ENCODE measurements at places on chromosomes 13 and 19. TPM values are rescaled to one million over a fixed set of nuclear protein-coding genes. Genes with fewer than 3 reads are reported as not detected.

The PPP1R13L gene
- total RNA-seq: 22.0 TPM

The ZNF714 gene
- total RNA-seq: 4.5 TPM

The WDR88 gene
- not detected for total RNA-seq

The TBXA2R gene
- 5.8 TPM for total RNA-seq

The PRTN3 gene
- not detected for total RNA-seq

The GDF15 gene
- total RNA-seq: 4.9 TPM

The DCLK1 gene
- total RNA-seq: 21.1 TPM

The ZNF730 gene
- 1.3 TPM for total RNA-seq

The FPR3 gene
- total RNA-seq: not detected

The KIR2DL4 gene
- not detected for total RNA-seq

The GTF2F1 gene
- 46.8 TPM for total RNA-seq

The COMMD6 gene
- 19.9 TPM for total RNA-seq

The ZNF606 gene
- 19.5 TPM for total RNA-seq

The PEAK3 gene
- total RNA-seq: under 0.01 TPM

The ENOX1 gene
- 11.9 TPM for total RNA-seq

The ZNF284 gene
- total RNA-seq: 3.2 TPM

The KLF12 gene
- total RNA-seq: 14.2 TPM

The LHB gene
- 0.49 TPM for total RNA-seq

The KIR3DL2 gene
- not detected for total RNA-seq

The ZSCAN1 gene
- total RNA-seq: not detected

The ZSWIM9 gene
- total RNA-seq: 2.4 TPM

The MUC16 gene
- total RNA-seq: not detected

The COX6B2 gene
- total RNA-seq: not detected

The USHBP1 gene
- total RNA-seq: not detected

The PSG1 gene
- 17.2 TPM for total RNA-seq

The OR7A5 gene
- total RNA-seq: not detected

The ZNF208 gene
- 1.9 TPM for total RNA-seq

The NALCN gene
- 0.49 TPM for total RNA-seq

The KCTD4 gene
- total RNA-seq: 4.6 TPM

The SLC25A41 gene
- total RNA-seq: 0.12 TPM

The CEACAM7 gene
- not detected for total RNA-seq

The NLRP7 gene
- not detected for total RNA-seq

The ZNF534 gene
- total RNA-seq: not detected

The OVOL3 gene
- not detected for total RNA-seq

The LILRB3 gene
- not detected for total RNA-seq

The RDH8 gene
- not detected for total RNA-seq

The GRK1 gene
- not detected for total RNA-seq

The TIMM29 gene
- 39.1 TPM for total RNA-seq

The ZNF132 gene
- total RNA-seq: 9.4 TPM

The C1QTNF9 gene
- total RNA-seq: not detected

The CDC37 gene
- total RNA-seq: 114 TPM

The THSD8 gene
- not detected for total RNA-seq

The ZNF773 gene
- total RNA-seq: 31.8 TPM

The FREM2 gene
- total RNA-seq: not detected

The ZNF559 gene
- total RNA-seq: 12.0 TPM

Data from hair follicle dermal papilla cell (primary cell).